NB4 (cell line): ENCODE measurements at places on chromosomes 5 and 9.

GRCh38 chr5:4023753-4024335, 428.2 kb downstream of the IRX1 start:
- no peak for DNase-seq

GRCh38 chr5:88689668-88690408, 193.1 kb downstream of the MEF2C start:
- no peak for DNase-seq

- peak; percentile 63 for DNase-seq
Measured at GRCh38 chr9:33458444-33458843, 11.1 kb upstream of the AQP3 start.

- peak; percentile 87 for DNase-seq
Measured at GRCh38 chr9:129320575-129321285, 142.7 kb upstream of the IER5L start.

DNA sequence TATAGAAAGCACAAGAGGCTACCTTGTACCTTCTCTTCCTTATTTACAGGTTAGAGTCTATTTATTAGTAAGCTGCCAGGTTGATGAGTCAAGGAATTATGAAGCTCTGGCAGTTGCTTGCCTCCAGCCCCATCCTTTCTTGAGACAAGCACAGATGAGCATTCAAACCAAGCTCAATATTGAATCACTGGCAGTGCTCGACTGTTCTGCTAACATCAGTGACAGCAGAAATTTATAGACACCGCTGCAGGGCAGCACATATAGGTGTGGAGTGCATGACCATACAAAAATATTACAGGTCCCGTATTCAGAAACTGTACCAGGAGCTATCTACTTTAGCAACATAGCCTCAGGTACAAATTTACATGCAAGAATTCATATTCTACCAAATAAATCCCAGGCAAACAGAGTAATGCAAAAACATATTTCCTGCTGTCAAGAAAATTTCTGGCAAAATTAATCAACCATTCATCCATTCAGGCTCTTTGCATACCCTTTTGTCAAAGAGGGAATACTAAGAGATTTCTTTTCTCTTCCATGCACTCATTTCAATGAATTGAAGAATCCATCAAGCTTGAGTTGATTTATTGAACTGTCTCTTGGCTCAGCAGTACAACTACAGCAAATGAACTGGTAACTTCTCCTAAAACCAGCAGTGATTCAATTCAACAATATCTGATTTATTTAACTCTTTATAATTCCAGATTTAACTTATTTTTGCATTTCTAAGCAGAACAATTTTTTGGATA, 26.9 kb upstream of the PCA3 start:
- DNase-seq = no peak

DNA sequence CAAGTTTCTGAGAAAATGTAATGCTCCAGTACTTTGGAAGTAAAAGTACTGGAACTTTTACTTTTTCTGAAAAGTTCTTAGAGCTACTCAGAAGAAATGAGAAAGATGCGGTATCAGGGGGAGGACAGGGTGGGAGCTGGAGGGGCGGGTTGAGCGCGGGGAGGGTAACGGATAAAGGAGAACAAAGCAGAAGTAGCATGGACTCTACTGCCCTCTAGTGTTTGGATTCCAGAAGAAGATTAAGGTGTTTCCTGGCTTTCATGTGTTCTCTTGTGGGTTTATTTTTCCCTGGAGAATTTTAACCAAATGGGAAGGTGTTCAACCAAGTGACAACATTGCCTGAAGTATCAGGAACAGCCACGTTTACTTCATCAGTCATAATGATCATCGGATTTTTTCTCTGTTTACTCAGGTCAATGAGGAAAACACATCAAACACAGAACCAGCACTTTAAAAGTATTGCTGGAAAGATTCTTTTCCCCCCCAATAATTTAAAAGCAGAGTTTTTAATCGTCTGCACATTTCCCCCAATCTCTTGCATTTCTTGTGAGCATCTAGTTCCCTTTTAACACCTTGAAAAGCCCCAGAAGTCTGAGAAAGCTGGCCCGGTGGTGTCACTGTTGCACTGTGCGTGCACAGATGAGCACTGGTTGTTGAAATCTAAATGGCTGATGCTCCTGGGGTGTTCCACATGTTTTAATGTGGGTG, 190.6 kb downstream of the MPDZ start:
- peak; percentile 72 for DNase-seq

GRCh38 chr9:82188817-82189216, 200.2 kb downstream of the SPATA31D1 start:
- no peak for DNase-seq

GRCh38 chr5:57716661-57717060, 234.1 kb upstream of the ACTBL2 start:
- no peak for DNase-seq

GRCh38 chr9:2709645-2710101, 7.6 kb upstream of the KCNV2 start:
- no peak for DNase-seq

DNA sequence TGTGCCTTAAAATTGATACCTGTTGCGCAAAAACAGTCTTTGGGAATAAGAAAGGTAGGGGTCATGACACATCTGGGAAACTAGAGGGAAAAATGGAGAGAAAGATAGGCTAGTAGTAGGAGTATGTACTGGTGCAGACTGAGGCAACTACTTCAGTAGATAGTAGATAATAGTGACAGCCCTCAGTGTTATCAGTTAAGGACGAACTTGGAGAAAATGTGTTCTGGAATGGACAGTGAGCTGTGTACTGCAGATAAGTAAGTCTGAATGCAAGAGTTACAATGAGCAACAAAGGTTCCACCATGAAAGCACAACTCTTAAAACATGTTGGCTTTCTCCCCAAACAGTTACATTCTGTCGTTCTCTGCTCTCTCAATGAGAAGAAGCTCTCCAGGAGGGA, 6.5 kb upstream of the INSL6 start:
- no peak for DNase-seq

GRCh38 chr9:69653261-69653660, 18.9 kb downstream of the APBA1 start:
- no peak for DNase-seq

DNA sequence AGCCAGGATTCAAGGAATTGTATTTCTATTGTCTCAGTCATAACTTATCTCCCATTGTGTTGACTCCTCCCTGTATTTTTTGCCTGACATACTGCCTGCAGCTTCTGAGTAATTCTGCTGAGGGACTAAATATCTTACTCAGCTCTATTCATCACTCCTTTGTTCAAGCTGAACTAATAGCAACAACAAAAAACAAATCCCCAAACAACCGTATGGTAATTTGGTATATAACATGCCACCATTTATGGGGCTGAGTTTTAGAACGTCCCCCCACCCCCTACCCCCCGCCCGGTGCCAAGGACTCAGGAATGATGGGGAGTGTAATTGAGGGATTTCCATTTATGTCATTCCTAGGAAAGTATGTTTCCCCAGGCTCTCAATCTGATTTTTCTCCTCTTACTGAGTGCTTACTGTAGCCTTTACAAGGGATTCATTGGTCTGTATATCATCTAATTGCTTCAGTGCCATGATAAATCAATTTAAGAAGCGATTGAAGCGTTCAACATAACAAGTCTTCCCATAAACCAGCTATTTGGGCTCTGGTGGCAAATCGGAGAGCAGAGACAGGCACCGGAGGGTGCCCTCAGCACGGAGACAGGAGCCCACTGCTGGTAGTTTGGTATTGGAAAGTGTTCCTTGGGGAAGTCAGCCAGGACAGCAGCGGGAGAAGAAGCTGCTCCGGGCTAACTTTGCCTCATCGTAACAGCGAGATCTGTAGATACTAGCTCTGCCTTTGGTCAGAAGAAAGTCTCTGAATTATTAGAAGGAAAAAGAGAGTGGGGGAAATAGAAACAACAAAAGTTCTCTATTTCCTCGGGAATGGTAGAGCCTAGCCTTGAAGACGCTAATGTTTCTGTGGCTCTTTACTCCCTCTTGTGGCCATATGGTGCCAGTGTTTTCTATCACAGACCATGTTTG, 40.7 kb upstream of the HSD17B4 start:
- DNase-seq = peak; percentile 84

- no peak for DNase-seq
Measured at GRCh38 chr5:143585970-143586369, 182.5 kb upstream of the NR3C1 start.

- DNase-seq = no peak
Measured at GRCh38 chr9:91421128-91421765, 2.4 kb downstream of the NFIL3 start.

DNA sequence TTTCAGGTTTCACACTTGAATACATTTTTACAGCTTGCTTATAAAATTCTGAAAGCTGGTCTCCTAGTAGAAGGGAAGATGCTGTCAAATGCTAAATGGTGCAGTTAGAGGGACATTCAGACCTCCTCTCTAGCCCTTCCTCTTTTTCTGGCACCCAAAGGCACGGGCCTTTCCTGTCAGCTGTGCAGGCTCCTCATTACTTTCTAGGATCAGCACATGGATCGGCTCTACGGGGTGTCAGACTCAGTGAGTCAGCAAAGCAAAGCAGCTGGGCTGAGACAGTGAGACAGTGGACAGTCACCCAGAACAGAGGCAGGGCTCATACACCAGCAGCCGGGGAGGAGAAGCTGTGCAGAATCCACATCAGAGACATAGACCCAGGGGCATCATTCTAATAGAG, 80.0 kb upstream of the TNC start:
- no peak for DNase-seq

DNA sequence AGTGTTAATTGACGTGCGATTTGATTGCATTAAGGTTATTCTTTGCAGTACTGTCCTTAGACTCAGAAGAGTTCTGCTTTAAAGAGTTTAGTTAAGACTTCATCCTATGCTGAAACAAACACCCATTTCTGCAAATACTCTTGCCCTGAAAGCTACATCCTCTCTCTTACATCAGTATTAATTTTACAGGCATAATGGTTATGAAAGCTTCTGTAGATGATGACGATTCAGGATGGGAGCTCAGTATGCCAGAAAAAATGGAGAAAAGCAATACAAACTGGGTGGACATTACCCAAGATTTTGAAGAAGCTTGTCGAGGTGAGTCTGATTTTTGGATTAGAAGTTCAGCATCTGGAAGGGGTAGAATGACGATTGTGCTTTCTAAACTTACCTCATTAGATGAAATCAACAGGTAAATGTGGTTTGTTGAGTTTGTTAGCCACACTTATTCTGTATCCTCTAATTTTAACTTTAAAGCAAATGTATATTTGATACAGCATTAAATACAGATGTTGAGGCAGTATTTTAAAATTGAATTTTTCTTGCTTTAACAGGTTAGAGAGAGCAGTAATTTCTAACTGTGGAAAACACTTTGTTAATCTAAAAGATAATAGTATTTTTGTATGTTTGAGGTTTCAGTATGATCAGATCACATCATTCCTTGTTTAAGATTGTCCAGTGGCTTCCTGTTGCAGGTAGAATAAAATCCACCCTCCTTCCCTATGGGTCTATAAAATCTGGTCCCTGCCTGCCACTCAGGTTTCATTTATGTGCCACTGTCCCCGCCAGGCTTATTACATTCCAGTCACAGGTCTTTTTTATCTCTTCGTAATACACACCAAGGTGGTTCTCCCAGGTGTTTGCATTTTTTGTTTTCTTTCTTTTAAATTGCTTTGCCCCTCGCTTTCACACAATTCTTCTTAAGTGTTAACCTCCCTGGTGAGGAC, 1.3 kb downstream of the NAA35 start:
- no peak for DNase-seq

DNA sequence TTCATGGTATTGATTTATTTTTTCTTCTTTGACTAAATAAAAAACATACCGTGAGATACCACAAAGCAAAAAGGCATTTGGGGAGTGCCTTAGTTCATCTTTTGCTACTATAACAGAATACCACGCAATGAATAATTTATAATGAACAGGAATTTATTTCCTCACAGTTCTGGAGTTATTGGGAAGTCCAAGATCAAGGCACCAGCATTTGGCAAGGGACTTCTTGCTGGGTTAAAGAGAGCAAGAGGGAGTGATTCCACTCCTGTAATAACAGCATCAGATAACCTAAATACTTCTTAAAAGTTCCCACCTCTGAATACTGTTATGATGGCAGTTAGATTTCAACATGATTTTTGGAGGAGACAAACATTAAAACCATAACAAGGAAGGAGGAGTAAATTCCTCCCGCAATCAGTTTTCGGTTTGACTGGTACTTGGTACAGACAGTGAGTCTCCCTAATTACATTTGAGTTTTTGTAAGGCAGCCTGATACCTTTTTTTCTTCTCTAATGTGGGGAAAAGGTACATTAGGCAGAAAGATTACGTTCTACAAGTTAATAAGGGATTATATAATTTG, 8.8 kb upstream of the OMD start:
- no peak for DNase-seq
